ENCODE measurements at places on chromosomes 5 and 9.

DNA sequence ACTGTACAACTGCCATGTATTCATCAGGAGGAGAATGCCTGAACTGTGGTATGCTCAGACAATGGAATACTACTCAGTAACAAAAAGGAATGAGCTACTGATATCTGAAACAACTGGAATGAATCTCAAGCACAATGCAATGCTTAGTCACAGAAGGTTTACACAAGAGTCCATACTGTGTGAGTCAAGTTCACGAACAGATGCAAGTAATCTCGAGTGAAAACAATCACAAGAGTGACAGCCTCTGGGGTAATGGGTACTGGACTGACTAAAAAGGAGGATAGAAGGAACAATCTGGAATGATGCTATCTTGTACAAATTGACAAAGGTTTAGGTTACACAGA, 19.5 kb upstream of the GOLGA1 start:
- DNase-seq, result no peak

GRCh38 chr5:73740274-73740790, 114.3 kb downstream of the ARHGEF28 start:
- DNase-seq, result no peak

DNA sequence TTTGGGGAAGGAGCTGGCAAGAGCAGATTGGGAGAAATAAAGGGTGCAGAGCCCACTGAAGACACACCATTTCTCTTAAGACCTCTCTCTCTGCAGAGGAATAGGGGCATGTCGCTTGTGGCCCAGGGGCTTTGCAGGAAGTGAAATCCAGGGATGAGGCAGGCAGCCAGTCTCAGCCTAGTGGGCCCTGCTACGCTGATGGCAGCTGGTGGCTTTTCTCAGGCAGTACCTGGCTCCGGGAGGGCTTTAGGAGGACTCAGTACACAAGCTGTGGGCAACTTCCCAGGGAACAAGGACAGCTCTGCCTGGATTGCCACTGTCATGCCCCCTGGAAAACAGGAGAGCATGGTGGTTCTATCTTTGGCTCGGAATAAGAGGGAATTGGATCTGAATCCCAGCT, 76.2 kb upstream of the NEURL1B start:
- no peak for DNase-seq

- DNase-seq, result no peak
These were observed 5.7 kb downstream of the NAIF1 start for GRCh38 chr9:128061275-128061960.

- no peak for DNase-seq
These were observed 12.6 kb upstream of the COL23A1 start for GRCh38 chr5:178602752-178603151.

DNA sequence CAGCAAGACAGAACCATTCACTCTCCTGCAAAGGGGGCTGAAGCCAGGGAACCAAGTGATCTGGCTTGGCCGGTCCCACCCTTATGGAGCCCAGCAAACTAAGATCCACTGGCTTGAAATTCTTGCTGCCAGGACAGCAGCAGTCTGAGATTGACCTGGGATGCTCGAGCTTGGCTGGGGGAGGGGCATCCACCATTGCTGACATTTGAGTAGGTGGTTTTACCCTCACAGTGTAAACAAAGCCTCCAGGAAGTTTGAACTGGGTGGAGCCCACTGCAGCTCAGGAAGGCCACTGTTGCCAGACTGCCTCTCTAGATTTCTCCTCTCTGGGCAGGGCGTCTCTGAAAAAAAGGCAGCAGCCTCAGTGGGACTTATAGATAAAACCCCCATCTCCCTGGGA, 60.5 kb downstream of the TNFSF8 start:
- no peak for DNase-seq

GRCh38 chr9:131690941-131691573, 48.8 kb downstream of the RAPGEF1 start:
- DNase-seq, result no peak

GRCh38 chr5:62896121-62896893, 317.7 kb downstream of the LRRC70 start:
- no peak for DNase-seq

GRCh38 chr5:172109749-172110148, 78.3 kb downstream of the STK10 start:
- DNase-seq, result no peak

DNA sequence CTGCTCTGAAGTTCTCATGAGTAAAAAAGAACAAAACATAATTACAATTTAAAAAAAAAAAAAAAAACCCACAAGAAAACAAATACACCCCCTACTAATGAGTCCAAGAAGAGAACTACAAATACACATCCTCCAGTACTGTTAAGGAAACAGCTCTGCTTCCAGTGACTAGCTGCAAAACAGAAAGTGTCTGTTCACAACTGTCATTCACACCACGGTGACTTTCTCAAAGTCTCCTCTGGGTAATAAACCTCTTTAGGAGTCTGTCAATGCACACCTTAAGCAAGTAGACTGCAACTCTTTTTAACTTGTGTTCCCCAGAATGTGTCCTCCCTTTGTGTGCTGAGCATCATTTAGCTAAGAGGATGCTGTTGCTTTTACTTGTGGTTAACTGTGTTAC, 6.2 kb downstream of the REEP5 start:
- DNase-seq, result no peak

DNA sequence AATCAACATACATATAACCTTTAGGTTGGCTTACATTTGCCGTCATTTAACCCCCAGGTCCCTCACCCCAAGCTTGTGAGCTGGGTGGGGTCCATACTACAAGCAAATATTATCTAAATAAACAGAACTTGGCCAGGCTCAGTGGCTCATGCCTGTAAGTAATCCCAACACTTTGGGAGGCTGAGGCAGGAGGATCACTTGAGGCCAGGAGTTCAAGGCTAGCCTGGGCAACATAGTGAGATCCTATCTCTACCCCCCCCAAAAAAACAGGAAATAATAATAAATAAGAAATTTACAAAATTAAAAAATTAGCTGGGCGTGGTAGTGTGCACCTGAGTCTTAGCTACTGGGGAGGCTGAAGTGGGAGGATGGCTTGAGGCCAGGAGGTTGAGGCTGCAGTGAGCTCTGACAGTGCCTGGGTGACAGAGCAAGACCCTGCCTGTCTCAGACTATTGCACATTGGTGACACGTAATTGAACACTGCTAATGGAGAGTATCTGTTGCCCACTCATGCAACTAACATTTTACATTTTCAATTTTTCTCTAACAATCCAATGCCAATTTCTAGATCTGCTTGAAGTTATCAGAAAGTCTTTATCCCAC, 18.9 kb downstream of the FNBP1 start:
- DNase-seq, result no peak

DNA sequence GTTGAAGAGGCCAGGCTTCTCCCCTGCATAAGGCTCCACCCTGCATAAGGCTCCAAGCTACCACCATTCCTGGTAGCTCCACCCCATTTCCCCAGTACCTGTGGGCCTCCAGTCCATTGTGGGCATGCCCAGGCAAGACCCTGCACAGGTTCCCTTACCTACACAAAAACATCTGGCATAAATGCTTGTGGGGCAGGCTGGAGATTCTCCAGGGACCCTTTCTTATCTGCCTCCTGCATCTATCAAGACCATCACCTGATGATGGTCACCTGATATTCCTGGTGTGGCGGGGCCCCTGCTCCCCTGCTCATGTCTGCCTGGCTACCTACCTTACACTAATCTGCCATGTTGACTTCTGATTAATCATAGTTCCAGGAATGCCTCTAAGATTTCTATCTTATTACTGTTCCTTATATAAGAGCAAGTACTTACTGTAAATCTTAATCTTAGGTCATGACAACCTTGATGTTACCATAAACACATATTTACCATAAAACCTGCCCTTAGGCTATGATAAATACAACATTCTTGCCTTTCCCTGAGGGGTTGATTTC, 41.0 kb downstream of the FGD3 start:
- DNase-seq, result no peak
